Glomerular endothelial cell (primary cell): ENCODE measurements at places on chromosomes 6 and 20. TPM values are rescaled to one million over a fixed set of nuclear protein-coding genes. Genes with fewer than 3 reads are reported as not detected.

Gene PTPRK
- 53.3 and 72.5 TPM in 2 replicates for total RNA-seq

Gene BIRC7
- total RNA-seq = 0.12 TPM in 1 of 2 replicates, not detected in the other

DNA sequence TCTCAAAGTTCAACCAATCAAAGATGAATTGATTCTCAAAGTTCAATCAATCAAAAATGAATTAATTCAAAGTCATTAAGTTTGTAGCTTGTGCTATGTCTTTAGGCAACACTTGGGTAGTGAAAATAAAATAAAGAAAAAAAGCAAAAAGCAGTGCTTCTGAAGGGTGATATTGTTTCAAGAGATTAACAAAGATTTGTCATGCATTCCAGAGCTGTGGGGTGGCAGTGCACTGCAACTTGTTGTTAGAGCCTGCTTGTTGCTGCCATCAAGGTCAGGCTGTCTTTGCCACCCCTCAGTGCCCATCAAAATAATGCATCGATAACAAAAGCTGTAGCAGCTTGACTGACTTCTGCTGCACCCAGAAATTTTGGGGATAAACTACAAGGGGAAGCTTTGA lies 128.6 kb downstream of the RNF144B start:
- DNase-seq = no peak

DNA sequence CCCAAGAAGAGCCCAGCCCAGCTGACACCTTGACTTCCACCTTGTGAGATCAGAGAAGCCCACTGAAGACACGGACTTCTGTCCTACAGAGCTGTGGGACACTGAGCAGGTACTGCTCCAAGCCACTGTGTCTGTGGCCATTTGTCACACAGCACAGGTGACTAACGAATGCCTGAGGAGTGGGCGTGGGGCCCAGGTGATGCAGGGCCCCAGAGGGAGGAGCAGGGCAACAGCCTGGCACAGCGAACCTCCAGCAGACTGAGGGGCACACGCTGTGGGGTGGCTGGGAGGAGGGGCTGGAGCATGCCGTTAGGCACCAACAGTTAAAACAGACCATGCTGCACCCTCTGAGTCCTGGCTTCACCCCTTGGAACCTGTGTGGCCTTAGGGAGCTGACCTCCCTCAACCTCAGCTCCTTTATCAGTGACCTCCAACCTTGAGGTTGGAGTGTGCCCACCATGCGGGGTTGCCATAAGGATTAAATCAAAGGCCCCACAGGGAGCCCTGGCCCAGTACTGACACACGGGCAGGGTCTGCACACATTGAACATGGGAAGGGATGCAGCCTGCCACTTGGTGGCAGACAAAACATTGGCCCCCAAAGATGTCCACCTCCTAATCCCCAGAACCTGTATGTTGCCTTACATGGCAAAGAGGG lies 119.9 kb upstream of the CST7 start:
- no peak for DNase-seq

DNA sequence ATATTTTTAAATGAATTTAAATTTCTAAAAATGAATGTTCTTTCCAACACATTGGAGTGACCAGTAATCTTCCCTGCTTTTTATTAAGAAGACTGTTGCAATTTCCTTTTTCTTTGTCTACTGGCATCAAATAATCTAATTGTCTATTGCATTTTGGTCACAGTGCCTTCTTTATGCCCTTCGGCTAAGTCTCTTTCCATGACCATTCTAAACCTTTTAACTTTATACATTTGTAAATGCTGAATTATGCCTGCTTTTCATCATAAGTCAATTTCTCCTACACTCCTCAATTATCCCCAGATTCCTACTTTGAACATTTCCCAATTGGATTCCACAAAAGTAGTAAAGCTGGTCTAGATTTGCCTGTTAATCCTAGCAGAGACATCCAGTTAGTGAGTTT lies 69.1 kb upstream of the HSF2 start:
- DNase-seq = no peak

DNA sequence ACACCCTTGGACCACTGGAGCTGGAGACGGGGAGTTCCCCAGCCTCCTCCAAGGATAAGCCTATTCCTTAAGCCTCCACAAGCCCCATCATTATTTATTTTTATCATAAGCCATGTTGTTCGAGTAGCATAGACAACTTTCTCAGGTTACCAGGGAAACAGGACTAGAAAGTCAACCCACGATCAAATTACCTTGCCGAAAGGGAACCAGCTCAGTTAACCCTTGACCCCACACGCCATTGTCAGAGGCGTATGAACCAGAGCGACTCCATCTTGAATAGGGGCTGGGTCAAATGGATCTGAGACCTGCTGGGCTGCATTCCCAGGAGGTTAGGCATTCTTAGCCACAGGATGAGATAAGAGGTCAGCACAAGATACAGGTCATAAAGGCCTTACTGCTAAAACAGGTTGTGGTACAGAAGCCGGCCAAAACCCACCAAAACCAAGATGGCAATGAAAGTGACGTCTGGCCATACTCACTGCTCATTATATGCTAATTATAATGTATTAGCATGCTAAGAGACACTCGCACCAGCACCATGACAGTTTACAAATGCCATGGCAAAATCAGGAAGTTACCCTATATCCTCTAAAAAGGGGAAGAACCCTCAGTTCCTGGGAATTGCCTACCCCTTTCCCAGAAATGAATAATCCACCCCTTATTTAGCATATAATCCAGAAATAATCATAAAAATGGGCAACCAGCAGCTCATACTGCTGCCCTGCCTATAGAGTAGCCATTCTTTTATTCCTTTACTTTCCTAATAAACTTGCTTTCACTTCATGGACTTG lies 22.4 kb downstream of the SYNJ2 start:
- DNase-seq = no peak

DNA sequence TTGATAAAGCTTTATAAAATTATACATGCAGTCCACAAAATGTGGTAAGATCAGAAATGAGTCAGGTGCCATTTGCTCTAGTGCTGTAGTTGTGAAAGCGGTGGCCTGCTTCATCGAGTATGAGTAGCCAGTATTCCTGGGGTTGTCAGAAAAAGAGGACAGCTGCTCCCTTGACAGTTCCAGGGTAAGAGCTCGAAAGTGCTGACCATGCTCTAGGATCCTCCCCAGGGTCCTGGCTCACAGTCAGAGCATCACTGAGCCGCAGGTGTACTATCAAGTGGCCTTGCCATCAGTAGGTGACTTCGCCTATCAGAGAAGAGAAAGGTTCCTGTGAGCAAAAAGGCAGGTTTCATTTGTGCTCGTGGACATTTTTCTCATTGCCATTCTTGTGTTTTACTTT lies 3.6 kb downstream of the BTBD3 start:
- DNase-seq = no peak

DNA sequence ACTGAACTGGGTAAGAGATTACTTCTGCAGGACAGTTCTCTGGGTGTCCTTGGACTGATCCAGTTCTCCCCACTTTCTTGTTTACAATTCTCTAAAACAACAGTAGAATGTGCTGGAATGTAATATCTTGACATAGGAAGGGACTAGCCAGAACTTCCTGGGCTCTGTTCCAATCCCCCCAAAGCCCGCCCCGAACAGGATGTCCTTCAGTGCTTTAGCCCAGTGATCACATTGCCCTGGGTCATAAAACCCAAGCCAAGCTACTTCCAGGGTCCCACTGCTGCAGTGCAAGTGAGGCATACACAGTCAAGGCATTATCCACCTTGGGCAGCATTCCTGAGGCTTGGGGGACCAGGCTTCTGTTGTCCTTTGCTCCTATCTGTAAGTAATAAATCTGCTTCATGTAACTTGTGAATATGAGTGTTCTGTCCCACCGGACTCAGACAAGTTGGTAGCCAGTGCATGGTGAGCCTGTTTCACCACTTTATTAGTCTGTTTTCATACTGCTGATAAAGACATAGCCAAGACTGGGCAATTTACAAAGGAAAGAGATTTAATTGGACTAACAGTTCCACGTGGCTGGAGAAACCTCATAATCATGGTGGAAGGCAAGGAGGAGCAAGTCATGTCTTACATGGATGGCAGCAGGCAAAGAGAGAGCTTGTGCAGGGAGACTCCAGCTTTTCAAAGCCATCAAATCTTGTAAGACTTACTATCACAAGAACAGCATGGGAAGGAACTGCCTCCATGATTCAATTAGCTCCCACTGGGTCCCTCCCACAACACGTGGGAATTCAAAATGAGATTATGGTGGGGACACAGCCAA lies 23.5 kb downstream of the FITM2 start:
- DNase-seq = no peak
